Central memory CD4-positive, alpha-beta T cell (primary cell): ENCODE measurements at places on chromosomes 5 and 9.

GRCh38 chr9:137115394-137116026 is 977 bp upstream of the DPP7 start:
- DNase-seq: no peak

DNA sequence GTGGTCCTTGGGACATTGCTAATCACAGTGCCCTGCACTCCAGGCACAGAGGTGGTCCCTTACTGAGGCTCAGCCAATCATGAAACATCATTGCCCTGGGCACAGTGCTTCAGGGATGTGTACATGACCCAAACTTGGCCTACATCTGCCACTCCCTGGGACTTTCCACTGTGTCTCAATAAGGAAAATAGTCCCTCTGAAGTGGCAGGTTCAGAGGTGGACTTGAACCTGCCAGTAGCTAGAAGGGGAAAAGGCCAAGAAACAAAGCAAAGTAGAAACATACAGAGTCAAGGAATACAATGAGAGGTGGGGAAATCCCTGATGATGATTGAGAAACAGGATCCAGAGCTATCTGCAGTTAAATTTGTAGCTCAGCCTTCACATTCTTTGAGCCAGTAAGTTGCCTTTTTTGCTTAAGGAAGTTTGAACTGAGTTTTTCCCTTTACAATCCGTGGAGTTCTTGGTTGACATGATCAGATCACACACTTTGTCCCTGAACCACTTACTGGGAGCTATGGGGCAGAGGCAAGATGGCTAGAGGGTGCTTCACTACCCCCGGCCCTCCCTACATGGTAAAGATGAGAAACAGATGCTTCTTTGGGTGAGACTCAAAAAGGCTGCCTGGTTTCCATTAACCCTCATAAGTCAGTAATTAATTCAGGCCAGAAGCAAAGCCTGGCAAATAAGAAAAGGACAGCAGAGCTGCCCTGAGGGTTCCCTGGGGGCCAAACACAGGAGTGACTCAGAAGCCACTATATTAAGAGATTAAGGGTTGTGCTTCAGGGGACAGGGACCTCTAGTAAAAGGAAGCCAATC is 57.6 kb downstream of the SH3TC2 start:
- DNase-seq: no peak

GRCh38 chr9:107832871-107833270 is 343.3 kb upstream of the KLF4 start:
- no peak for DNase-seq

- no peak for DNase-seq
These were observed 613.0 kb upstream of the CCNG1 start for GRCh38 chr5:162824360-162824759.

DNA sequence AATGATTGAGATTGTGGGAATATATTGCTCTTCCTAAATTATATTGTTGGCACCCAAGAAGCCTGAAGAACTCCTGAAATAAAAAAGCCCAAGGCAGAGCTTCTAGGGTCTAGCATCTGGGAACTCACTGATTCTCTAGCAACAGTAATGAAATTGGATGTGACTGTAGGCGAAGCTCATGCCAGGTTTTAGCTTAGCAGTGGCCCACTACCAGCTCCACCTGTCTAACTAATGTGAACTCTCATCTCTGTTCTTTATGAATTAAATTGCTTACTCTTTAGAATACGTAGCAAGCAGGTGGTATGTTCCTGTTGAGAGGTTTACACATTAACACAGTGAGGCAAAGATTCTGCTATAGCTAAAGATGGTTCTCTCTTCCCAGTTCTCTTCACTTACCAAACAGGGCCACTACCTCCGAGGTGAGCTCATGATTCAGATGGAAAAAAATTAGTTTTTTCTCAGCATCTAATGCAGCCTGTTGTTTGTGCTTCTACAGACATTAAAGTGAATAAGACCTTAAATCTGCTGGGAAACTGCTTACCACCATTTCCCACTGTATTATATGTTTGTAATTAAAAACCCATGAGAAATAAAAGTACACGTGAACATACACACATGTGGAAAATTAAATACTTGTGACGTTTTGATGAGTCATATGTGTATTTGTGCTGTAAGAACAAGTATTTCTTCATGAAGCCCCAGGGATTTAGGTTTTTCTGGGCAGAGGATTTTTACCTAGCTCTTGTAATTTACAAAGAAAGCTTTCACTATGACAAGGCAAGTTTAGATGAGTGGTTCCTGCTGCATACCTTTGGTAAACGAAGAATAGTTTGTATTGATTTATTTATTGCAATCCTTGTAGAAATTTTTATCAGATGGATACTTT is 360.1 kb downstream of the KDM4C start:
- DNase-seq: no peak

GRCh38 chr5:10424124-10424731 is 17.5 kb upstream of the ROPN1L start:
- no peak for DNase-seq

GRCh38 chr5:30843541-30843940 is 349.9 kb upstream of the CDH6 start:
- DNase-seq: no peak

- no peak for DNase-seq
These were observed 21.7 kb upstream of the TENT2 start for GRCh38 chr5:79590396-79590999.

DNA sequence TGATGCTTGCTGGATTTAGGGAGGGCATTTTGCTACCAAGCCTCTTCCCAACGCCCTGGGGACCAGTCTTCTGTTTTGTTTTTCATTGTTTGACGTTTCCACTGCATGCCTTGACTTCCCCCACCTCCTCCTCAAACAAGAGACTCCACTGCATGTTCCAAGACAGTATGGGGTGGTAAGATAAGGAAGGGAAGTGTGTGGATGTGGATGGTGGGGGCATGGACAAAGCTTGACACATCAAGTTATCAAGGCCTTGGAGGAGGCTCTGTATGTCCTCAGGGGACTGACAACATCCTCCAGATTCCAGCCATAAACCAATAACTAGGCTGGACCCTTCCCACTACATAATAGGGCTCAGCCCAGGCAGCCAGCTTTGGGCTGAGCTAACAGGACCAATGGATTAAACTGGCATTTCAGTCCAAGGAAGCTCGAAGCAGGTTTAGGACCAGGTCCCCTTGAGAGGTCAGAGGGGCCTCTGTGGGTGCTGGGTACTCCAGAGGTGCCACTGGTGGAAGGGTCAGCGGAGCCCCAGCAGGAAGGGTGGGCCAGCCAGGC is 23.0 kb downstream of the PCDHGC5 start:
- no peak for DNase-seq

DNA sequence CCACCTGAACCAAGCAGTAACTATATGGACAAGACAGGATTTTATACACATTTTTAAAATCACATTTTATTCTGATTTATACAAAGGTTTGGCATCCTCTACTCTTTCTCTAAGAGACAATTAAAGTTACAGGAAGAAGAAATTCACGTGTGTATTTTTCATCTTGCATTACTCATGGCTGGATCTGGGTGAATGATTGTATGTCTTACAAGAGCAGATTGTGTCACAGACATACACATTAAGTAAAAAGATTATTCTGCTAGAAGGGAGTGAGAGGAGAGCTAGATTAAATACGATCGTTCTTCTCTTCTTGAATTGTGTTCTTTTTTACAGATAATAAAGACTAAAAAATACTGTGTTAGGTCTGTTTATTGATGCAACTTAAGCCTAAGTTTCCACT is 20.8 kb upstream of the CEP120 start:
- no peak for DNase-seq

DNA sequence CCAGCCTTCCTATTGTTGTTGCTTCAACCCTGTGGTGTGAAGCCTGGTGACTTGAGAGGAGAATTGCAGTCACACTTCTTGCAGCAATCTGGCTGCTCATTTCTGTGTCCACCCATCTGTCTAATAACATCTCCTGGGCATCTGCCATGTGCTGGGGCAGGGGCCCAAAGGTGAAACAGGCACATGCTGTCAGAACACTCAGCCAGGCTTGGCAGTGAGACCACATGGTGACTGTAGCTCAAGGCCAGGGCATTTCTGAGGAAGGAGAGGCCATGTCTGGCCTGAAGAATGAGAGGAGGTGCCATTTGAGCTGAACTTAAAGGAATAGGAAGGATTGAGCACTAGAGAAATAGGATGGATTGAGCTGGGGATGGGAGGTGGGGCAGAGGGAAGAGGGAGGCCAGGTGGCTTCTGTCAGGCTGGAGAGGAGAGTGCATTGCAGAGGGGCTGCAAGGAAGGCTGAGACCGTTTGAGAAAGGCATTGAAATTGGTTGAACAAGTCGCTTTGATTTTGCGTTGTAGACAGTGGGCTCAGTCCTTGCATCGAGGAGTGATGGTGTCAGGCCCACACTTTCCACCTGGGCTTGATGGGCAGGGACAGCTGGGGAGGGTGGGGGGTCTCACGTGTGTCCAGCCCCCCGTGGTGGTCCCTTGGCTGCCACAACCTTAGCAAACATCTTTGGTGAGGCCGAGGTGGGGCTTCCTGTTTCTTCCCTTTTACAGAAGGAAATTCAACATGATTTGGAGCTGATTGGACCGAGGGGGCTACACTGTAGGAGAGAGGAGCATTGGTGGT is 222.4 kb downstream of the CACNA1B start:
- no peak for DNase-seq

DNA sequence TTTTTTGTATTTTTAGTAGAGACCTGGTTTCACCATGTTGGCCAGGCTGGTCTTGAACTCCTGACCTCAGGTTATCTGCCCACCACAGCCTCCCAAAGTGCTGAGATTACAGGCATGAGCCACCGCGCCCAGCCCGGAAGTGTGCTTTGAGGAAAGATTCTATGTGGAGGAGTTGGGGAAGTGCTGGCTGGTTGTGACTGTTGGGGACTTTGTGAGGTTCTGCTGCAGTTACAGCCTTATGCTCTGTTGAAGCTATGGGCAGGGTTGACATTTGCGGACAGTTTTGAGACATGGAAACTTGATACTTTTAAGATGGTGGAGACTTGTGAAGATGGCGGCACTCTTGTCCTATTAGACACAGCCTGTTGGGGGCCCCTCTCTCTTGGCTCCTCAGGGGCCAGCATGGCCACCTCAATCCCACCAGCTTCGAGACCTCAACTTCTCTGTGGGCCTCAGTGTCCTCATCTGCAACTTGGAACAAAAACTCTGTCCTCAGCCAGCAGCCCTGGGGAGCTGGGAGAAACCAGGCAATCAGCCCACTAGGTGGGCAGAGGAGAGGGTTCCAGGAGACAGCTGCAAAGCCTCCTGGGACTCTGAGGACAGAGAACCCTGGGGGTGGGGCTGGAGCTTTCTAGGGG is 24.9 kb downstream of the C9orf50 start:
- no peak for DNase-seq

DNA sequence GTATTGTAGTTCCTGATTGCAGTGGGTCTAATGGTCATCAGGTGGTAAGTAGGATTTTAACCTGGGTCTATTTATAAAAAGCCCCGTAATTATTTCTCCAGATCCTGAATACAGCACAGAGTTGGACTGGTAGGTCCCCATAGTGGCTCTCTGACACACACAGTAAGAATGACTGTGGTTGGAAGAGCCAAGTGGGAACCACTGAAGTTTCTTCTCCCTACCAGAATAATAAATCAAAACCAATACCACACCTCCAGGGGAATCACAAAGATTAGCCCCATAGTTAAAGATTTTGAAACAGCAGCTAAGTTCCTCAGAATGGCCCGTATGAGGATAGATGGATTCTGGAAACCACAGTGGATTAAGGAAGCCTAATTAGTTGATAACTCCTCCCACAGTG is 68.4 kb upstream of the ZFR start:
- DNase-seq: no peak

DNA sequence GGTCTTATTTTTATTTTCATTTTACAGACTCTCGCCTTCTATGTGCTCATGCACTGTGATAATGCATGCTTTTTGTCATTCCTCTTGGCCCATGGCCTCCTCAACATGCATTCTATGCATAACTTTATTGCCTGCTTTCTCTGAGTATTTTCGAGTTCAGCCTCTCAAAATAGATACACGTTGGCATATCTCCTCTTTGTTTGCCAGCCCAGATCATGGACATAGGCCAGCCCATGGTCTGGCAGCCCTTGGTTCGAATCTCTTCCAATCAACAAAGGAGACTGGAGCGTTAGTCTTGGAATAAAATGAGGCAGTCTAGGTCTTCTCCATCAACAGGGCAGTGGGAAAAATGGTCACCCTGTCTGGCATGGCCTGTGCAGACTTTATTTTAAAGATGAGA is 279.5 kb upstream of the ADAMTS16 start:
- DNase-seq: no peak

DNA sequence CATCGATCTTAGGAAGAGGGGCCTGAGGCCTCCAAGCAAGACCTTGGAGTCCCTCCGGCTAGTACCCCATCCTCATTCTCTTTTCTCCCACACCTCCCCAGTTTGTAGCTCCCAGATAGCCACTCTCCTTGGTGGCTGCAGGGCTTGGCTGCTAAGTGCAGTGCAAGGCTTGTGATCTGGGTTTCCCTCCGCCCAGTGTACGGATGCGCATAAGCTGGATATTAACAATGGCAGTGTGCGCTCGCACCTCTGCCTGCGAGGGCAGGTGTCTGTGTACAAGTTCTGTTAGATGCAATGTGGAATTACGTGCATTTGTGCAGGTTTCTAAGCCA is 71.0 kb upstream of the TBCA start:
- DNase-seq: no peak

- no peak for DNase-seq
These were observed 493.0 kb upstream of the WWC1 start for GRCh38 chr5:167798448-167798847.

- DNase-seq: no peak
These were observed 378.2 kb downstream of the ACTL7B start for GRCh38 chr9:108477529-108478006.

- no peak for DNase-seq
These were observed 307.2 kb downstream of the HTR1A start for GRCh38 chr5:63655043-63655442.

GRCh38 chr9:37029776-37030610 is 4.1 kb downstream of the PAX5 start:
- no peak for DNase-seq
